ENCODE measurements at places on chromosomes 2 and 18.

GRCh38 chr2:27967076-27967475 lies 76.5 kb downstream of the BABAM2 start:
- no peak for DNase-seq

GRCh38 chr18:36075862-36076587 lies 8.7 kb upstream of the RPRD1A start:
- peak; percentile 85 for DNase-seq

DNA sequence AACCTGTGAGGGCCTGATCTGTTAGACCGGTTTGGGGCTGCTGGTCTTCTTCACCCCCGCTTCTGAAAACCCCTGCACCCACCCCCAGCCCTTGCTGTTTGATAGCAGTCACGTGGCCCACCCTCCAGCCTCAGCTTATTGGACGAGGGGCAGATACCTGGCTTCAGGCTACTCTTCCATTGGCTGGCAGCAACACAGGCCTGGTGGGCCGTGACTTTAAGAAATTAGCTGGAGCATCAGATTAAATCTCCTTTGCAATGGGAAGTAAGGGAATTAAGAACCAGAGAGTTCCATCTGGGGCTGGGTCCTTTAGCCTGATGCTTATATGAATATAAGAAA lies 107.3 kb downstream of the KLHL29 start:
- no peak for DNase-seq

DNA sequence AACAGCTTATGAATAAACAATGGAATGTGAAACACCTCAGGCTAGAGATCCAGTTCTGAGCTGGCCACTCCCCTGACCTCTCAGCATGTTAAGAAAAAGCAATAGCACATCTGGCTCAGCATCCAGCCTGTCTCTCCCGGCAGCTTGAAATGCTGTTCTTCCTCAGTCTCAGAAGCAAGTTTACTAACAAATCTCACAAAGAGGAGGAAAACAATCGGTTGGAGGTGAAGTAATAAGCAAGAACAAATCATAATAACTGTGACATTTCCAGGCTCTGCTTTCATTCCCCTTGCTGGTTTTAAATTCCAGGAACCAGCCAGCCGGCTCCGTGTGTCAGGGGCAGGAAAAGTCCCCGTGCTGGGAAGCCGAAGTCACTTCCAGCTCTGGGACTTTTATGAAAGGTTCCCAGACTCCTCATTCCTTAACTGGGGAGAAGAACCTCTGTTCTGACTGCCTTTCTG lies 133.9 kb upstream of the ARL4C start:
- no peak for DNase-seq

GRCh38 chr2:46847185-46847710 lies 68.4 kb downstream of the MCFD2 start:
- DNase-seq: no peak

DNA sequence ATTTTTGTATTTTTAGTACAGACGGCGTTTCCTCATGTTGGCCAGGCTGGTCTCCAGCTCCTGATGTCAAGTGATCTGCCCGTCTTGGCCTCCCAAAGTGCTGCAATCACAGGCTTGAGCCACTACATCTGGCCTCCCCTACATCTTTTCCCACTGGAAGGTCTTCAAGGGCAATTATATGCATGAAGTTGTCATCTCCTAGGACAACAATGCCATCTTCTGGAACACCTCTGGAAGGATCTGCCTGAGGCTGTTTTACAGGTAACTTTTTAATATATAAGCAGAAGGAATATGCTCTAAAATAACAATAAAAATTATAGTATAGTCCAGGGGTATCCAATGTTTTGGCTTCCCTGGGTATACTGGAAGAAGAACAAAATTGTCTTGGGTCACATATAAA lies 321.4 kb downstream of the AFF3 start:
- peak; percentile 15 for DNase-seq

GRCh38 chr18:77111951-77112746 lies 20.4 kb downstream of the MBP start:
- DNase-seq: peak; percentile 77
